SHP77 treated with DMSO at 0.1 percent for 48 hours (cell line): ENCODE measurements at places on chromosomes 6 and 20.

DNA sequence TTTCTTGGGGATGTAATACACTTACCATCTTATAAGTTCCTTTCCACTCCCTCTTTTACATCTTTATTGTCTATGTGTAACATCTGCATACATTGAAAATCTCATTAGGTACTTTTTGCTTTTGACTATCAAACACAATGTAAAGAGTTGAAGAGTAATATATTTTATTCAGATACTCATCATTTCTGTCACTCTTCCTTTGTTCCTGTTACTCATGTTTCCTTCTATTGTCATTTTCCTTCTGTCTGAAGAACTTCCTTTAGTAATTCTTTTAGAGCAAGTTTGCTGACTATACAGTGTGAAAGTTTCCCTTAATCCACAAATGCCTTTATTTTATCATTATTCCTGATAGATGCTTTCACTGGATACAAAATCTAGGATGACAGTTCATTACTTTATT lies 339.8 kb downstream of the SOX4 start:
- DNase-seq: no peak

GRCh38 chr6:132132422-132132821 lies 181.2 kb upstream of the CCN2 start:
- DNase-seq: no peak

DNA sequence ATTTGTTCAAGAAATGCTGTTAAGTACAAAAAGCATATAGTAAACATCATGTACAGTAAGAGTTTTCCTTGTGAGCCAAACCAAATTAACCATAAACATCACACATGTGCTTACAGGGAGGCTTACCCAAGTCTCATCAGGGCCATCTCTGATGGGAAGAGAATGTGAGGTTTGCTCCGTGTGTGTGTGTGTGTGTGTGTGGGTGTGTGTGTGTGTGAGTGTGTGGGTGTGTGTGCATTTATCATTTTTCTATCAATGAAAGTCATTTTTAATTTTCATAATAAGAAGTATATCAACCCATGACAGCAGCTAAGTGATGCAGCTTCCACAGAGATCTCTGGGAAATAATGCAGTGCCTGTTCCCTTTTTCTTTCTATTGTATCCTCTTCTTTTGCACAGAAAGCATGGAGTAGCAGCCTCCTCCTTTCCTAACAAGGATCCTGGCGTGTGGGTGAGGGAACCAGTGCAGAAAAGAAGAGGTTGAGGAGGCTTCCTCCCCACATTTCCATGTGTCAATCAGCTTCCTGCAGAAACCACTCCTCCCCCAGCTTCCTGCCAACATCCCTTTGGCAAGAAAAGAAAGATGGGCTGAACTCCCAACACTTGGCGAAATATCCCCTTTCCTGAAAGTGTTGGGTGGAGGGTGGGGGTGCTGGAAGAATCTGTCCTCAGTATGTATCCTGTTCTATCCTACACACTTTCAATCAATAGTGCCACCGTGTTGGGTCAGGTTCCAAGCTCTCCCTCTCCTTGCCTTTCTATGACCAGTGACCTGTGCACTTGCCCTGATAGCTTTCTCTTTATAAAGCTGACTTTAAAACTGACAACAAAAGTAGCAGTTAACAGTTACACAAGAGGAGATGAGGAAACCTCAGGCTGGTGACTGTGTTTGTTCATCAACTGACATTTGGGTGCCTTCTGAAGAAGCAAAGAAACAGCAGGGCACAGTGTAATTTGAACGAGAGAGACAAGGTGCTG lies 251.8 kb upstream of the CITED2 start:
- no peak for DNase-seq

DNA sequence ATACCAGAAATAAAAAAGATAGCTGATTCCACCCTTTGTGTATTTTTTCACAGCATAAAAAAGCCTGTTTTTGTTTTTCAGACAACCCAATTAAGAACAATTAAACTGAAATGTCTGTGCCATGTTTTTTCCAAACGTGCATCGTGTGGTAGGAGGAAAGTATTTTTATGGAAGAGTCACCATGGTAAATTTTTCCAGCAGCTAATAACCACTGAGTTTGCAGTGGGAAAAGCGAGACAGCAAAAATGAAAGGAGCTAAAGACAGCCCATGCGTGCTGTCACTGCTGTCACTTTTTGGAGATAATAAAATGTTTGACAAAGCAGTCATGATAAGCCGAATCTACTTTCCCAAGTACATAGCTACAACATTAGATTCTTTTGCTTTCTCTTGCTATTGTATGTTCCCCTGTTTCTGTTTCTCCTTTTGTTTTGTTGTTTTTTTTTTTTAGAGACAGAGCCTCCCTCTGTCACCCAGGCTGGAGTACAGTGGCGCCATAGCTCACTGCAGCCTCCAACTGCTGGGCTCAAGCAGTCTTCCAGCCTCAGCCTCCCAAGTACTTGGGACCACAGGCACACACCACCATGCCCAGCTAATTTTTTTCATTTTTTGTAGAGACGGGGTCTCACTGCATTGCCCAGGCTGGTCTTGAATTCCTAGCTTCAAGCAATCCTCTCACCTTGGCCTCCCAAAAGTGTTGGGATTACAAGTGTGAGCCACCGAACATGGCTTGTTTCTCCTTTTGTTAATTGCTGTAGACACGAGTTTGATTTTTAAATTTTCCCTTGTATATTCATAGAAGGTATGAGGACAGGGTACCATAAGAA lies 261.3 kb downstream of the TMEM242 start:
- DNase-seq: no peak

DNA sequence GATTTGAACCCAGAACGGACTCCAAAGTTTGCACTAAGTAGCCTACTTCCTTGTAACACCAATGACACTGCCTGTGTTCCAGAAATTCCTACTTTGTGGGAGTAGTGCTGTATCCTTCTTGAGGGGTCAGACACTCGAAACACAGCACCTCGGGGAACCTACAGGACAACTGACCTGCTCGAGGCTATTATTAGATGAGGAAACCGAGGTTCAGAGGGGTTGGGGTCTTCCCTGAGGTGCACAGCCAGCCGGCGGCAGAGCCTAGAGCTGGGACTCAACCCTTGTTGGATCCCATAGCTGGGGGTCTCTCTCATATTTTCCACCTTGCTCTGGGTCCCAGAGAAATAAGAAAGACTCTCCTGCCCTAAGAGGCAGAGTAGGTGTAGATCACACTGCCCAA lies 89.8 kb upstream of the PTPN1 start:
- DNase-seq: no peak

DNA sequence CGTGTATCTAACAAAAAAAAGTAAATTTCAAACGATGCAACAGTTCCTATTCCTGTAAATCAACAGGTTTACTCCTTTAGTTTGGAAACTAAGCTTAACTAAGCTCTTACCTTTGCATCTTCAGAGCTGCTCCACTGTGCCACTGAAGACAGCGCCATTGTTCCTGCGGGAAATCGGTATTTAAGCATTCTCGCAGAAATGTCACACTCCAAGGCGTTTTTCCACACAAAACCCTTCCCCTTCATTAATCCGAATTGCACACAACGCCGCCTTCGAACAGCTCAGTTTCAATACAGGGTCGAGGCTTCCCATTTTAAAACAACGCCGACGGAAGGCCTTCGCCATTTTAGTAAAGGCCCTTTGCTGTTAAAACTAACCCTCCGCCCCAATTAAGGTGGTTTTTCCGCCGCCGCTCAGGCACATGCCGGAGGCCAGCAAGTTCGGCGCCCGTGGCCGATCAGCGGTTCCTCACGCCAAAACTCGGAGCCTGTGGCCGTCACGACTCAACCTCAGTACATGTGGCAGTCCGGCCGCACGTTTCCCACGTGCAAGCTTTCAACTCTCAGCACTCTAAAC lies 35.4 kb upstream of the SYNCRIP start:
- DNase-seq: no peak

DNA sequence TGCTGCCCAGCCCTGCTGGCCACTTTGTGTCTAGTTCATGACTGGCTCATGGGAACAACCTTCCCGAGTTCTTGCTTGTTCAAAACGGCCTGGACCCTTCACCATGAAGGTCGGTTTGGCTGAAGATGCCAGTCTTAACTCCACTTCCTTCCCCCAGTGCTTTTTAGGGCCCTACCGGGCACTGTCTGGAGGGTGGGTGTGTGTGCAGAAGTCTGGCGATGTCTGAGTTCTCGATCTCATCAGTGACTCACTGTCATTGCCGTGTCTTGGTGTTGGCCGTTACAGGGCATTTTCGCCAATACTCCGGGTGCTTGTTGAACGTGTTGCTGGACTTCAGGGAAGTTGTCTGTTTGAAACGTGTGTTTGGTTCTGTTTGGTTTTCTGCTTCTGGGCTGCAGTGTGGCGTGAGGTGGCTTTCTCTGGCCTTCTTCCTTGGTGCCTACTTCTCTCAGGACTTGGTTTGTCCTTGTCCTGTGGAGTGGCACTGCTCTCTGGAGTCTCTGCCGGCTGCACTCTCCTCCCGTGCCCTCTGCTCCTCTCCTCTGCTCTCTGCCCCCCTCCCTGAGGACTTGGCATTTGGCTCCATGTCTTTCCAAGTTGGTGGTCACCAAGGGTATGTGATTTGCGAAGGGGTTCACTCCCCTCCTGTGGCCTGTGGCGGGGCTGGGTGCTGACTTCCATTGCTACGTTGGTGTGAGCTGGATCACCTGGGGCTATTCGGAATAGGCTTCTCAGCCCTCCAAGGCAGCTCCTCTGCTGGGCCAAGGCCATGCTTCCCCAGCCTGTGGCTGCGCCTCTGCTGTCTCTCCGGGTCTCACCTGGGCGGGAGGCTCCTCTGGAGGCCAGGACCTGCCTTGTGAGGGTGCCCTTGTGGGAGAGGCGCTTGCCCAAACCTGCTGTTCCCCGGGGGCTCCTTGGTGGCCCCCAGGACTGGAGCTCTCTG lies 38.2 kb downstream of the PYGB start:
- no peak for DNase-seq

GRCh38 chr20:44776980-44777379 lies 31.3 kb downstream of the KCNK15 start:
- DNase-seq: no peak

DNA sequence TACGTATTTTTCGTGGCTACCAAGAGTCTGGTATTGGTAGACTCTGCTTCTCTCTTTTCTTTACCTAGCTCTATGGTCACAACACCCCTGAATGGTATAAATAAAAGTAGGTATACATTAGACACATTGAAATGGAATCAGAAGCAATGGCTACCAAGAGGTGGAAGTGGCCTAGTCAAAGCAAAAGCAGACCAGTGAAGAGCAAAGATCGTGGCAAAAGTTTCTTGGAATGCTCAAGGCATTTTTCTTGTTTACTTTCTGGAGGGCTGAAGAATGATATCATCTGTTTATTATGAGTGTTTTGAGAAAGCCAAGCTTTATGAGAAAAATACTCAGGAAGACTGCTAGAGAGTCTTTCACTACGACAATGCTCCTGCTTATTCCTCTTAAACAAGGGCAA lies 28.6 kb upstream of the MOCS1 start:
- no peak for DNase-seq

DNA sequence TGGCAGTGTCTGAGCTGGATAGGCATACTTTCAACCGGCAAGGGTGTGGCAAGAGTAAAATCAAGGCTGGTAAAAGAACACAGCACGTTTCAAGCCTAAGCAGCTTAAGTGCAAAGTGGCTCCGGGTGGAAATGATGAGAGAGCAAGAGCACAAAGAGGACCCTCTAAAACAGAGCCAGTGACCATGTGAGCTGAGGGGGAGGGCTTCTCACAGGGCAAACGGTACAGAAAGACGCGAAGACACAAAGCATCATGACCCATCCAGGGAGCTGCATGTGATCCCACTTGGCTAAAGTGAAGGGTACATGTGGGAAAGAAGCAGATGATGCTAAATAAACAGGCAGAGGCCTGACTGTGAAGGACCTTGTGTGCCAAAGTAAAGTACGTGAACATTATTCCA lies 25.7 kb downstream of the FKBP5 start:
- no peak for DNase-seq

- no peak for DNase-seq
These were observed 220.3 kb downstream of the NFATC2 start for GRCh38 chr20:51322164-51322707.

- DNase-seq: no peak
These were observed 56.5 kb downstream of the OR2J2 start for GRCh38 chr6:29227235-29227634.

- DNase-seq: no peak
These were observed 86.8 kb downstream of the MOXD1 start for GRCh38 chr6:132314432-132314831.

GRCh38 chr20:50172347-50173013 lies 18.1 kb upstream of the CEBPB start:
- DNase-seq: peak; percentile 74

GRCh38 chr6:81772741-81773140 lies 20.3 kb upstream of the TENT5A start:
- no peak for DNase-seq

GRCh38 chr20:23296841-23297701 lies 53.5 kb upstream of the NXT1 start:
- DNase-seq: no peak

DNA sequence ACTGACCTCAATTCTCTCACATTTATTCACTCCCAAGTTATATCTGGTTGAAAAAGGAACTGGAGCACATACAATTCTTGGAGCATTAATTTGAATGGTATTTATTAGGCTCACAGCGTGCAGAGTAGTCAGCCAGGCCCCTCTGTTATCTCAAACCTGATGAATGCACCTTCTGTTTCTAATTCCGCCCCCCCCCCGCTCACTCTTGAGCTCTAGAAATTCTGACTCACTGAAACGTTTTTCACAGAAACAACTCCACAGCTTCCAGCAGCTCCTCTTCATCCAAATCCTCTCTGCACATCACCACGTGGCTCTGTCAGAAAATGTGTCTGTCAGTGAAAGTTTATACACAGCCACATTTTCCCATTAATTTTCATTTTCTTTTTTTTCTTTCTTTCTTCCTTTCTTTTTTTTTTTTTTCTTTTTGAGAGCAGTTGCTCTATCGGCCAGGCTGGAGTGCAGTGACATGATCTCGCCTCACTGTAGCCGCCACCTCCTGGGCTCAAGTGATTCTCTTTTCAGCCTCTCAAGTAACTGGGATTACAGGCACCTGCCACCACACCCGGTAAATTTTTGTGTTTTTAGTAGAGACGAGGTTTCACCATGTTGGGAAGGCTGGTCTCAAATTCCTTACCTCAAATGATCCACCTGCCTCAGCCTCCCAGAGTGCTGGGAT lies 109.4 kb downstream of the TBXT start:
- DNase-seq: no peak

- no peak for DNase-seq
These were observed 548.9 kb downstream of the CBLN4 start for GRCh38 chr20:55456316-55456940.

GRCh38 chr6:117137711-117138110 lies 127.6 kb upstream of the VGLL2 start:
- no peak for DNase-seq

DNA sequence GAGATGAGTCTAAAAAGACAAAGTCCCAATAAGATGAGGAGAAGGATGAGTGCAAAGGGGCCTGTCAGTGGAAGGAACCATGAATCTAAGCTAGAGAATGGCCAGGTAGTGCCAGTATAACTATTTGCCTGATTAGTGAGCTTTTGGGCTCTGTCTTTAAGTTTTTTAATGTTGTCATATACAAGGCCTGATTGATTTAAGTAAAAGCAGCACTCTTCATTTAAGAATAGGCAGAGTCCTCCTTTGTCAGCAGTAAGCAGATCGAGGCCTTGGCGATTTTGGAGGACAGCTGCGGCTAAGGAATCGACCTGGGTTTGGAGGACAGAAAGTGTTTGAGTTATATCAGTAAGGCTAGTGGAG lies 753.4 kb upstream of the ADGRB3 start:
- DNase-seq: no peak
